ENCODE measurements at places on chromosomes 7 and 10.

- DNase-seq, result no peak
These were observed 10.7 kb downstream of the CYP2E1 start for GRCh38 chr10:133537546-133538545.

- no peak for DNase-seq
These were observed 615 bp upstream of the WBP1L start for GRCh38 chr10:102743078-102743587.

GRCh38 chr10:92832998-92833650, 15.2 kb upstream of the EXOC6 start:
- DNase-seq, result no peak

DNA sequence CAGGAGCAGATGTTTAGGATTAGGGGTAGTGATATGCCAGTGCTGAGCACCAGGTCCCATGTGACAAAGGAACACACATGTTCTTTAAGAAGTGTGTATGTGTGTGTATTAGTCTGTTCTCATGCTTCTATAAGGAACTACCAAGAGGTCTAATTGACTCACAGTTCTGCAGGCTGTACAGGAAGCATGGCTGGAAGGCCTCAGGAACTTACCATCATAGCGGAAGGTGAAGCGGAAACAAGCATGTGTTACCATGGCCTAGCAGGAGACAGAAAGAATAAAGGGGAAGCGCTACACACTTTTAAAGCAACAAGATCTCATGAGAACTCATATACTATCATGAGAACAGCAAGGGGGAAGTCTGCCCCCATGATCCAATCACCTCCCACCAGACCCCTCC, 22.8 kb upstream of the PDZD8 start:
- DNase-seq, result no peak

Data from HFFc6 (cell line).